Right lung (tissue), 10 donors: ENCODE measurements at places on chromosomes 2 and 18. TPM values are rescaled to one million over a fixed set of nuclear protein-coding genes. Genes with fewer than 3 reads are reported as not detected.

DNA sequence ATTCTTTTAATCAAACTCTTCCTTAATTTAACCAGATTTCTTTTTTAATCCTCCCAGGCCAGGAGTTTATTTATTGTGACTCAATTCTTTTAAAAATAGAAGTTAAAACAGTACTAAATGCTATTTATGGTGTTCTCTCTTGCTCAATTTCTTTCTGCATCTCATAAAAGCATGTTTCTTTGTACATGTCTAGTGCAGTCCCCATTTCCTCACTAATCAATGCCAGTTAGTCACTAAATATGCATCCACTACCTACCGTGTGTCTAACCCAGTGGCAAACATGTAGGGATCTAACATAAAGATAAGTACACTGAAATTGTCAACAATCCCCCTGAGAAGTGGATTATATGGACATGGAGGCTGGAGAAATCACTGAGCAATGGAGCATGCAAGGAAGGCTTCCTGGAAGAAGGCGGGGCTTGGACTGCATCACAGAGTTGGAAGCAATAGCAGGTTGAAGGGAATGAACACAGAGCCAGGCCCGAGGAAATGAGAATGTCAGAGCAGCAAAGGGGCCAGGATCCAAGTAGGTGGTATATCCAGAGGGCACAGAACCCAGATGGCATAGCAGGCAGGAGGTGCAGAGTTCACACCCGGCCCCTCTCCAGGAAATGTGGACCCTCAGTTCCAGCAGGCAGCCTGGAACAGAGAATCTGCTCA, 105.3 kb upstream of the FOSL2 start:
- no peak for DNase-seq

- no peak for DNase-seq
Measured at GRCh38 chr18:23137788-23138216, 2.5 kb downstream of the CABLES1 start.

DNA sequence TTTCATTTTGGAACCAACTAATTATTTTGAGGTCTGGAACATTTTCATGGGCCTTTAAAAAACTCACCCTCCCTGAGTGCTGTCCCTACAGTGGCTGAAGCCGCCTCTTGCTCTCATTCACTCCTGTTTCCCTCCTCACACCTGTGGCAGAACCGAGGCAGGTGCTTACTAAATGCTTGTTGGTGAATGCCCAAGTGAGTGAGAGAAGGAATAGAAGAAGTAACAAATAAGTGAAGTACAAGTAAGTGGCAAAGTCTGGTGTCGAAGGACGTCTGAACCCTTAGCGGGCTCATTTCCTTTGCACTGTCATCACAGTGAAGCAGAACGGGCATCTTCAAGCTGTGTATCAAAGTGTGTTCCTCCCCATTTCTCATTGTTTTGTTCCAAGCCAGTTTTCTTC, 135.2 kb downstream of the RHBDD1 start:
- no peak for DNase-seq

GRCh38 chr2:241091734-241092445, 10.2 kb downstream of the MTERF4 start:
- no peak for DNase-seq

STEAP3 gene
- polyA plus RNA-seq, result 1.8 TPM

DOK1 gene
- polyA plus RNA-seq, result 7.7 TPM

ING5 gene
- polyA plus RNA-seq, result 46.9 TPM

GRCh38 chr2:44752761-44753160, 188.7 kb upstream of the SIX3 start:
- DNase-seq, result no peak

DNA sequence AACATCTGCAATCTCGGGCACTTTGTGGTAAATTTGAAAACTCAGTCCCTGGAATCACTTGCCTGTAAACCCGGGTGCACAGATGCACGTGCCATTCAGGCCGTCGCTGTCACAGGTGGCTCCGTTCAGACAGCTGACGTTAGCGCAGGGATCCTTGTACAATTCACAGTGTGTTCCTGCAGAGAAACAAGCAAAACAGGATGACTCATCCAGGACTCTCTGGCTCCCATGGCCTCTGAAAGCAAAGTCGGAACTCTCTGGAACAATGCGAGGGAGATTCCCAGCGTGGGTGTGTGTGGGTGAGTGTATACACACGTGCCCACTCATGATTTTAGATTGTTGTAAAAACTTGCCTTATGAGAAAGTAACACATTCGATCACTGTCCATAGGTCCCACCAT, 136.1 kb upstream of the PID1 start:
- DNase-seq, result no peak

GRCh38 chr2:27076323-27076722, 2.1 kb upstream of the EMILIN1 start:
- DNase-seq, result no peak

DNA sequence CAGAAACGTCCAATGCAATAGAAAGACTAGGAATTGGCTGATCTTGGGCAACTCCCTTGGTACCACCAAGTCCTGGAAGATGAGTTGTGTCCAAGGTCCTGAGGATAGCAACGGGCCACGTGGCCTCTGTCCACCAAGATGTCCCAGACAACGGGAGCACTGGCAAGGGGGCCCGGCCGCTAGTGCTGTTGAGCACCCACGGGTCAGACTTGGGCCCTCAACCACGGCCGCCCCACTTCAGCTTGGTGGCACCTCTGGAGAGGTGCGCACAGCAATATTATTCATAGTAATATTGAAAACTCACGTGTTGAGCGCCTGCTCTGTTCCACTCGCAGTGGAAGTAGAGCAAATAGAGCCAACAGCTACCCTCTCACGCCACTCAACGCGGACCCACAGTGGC, 19.0 kb downstream of the PASK start:
- no peak for DNase-seq

- DNase-seq, result no peak
Measured at GRCh38 chr2:13649918-13650317, 933.2 kb downstream of the TRIB2 start.

ZNF892 gene
- 4.1 TPM for polyA plus RNA-seq

GRCh38 chr2:38584881-38585280, 17.8 kb downstream of the HNRNPLL start:
- DNase-seq, result no peak

GRCh38 chr2:119719261-119719627, 40.2 kb downstream of the TMEM177 start:
- DNase-seq, result no peak

GRCh38 chr18:78240101-78240500, 739.5 kb upstream of the SALL3 start:
- no peak for DNase-seq

DNA sequence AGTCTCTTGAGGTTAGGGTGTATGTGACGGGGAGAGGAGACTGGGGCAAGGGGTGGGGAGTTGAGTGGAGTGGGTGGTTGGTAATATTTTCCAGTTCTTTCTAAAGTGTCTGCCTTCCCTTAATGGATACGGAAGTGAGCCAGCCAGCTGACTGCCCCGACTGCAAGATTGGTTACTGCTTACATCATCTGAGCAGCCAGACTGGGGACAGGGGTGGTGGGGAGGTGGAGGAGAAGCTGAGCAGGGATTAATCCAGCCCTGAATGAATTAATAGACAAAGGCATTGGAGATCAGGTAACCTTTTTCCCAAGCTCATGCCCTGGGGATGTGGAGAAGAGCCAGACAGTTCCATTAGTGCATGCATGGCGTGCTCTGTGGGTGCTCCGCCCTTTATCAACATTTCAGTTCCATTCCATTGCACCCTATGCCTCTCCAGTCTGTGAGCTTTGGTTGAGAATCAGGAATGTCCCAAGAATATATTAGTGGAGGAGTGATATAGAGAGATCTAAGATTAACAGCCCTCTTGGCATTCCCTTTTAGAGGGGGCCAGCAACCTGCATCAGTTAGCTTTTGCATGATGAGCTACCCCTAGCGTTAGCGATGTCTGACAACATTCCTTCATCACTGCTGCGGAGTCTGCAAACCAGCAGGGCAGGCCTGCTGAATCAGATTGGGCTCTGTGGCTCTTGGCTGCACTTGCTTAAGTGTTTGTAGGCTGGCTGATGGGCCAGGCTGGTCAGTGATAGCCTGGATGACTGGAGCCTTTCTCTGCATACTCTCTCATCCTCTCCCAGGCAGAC, 67.4 kb downstream of the TNP1 start:
- DNase-seq, result no peak

GRCh38 chr2:191679818-191680600, 2.1 kb downstream of the NABP1 start:
- DNase-seq, result no peak

COLEC11 gene
- 3.7 TPM for polyA plus RNA-seq

DNA sequence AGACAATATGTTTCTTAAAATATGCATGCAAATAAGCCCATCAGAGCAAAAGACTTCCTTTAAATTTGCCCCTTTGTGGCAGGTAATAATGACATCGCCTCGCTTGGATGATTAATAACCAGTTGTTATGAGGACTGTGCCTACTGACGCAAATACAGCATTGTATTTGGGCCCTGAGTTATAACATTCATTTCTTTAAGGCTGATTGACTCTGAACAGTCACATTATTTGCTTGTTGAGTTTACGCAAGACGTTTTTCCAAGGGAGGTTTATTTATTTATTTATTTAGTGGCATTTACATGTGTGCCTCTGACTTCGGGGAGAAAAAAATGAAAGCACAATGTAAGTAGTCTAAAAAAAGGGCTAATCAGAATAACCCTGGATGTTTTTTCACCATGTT, 88.3 kb downstream of the SLC8A1 start:
- peak; percentile 48 for DNase-seq

- DNase-seq, result no peak
Measured at GRCh38 chr18:58239879-58240278, 195.9 kb downstream of the NEDD4L start.

RPS27A gene
- polyA plus RNA-seq, result 2,605 TPM

GALNT5 gene
- polyA plus RNA-seq, result 4.2 TPM
